ENCODE measurements at places on chromosomes 12 and 14. TPM values are rescaled to one million over a fixed set of nuclear protein-coding genes. Genes with fewer than 3 reads are reported as not detected.

GRCh38 chr12:10612984-10613348 is 443 bp downstream of the MAGOHB start:
- DNase-seq: no peak

DNA sequence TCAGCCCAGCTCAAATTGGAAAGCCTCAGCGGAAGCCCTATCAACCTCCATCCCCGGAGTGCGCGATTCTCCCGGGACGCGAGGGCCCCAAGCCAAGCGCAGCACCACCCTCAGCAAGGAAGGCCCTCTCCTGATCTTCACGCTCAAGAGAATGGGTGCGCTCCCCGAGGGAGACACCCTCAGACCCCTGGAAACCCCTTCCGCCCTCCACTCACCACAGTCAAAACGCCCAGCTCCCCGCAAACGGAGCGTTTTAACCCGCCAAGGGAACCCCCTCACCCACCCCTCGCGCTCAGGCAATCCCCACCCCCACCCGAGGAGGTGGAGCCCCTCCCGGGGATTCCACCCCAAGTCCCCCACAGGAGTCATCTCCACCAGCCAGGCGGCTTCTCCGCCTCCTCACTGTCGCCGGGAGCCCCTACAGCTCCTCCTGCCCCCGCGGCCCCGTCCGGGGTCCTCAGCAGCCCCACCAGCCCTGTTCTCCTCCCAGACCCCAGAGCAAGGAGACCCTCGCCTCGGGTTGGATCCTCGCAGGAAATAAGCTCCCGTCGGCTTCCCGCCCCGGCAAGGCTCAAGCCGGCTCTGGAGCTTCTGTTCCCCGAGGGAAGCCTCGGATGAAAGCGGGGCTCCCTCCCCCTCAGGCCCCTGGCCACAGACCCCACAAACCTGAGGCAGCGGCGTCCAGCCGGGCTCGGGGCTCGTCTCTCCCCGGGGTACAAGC is 507 bp downstream of the BAZ2A start:
- DNase-seq: peak; percentile 65

DNA sequence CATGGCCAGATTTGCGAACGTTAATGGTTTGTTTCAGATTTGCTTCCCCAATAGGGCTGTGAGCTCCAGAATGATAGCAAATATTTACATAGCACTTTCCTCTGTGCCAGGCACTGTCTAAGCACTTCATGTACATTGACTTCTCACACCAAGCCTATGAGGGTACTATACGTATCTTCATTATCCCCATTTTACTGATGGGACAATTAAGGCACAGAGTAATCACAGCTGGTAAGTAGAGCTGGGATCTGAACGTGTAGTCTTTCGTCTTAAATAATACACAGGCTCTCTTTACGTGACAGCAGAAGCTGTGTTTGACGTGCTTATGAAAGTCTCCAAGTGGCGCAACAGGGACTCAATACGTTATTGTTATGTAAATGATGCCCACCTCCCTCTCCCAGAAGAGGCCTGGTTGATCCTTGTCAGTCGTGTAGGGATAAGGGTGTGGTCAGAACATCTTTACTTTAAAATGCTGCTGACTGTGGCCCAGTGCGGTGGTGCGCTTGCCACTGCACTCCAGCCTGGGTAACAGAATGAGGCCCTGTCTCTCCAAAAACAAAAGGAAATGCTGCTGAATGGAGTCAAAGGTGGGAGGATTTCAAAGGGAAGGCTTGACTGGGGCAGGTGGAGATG is 66.3 kb upstream of the TCL1B start:
- no peak for DNase-seq

GRCh38 chr14:62943202-62943601 is 102.1 kb downstream of the KCNH5 start:
- DNase-seq: no peak

GRCh38 chr12:106249411-106250135 is 1.8 kb upstream of the CKAP4 start:
- peak; percentile 39 for DNase-seq

DNA sequence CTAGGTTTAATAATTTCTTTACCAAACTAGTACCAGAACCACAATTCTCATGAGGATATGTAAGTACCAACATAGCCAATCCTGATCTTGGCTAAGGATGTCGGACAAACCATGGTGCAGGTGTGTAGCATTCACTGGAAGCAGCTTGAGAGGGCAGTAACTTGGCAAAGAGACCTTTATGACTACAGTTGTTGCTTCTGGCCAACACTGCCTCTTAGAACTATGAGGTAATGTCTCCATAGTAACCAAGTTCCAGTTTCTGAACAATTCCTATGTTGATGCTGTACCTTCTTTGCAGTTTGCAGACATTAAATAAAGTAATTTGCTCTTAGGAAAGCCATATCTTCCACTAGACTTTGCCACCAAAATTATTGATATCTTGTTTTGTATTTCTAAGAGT is at the start of gene LMNTD1:
TSS of gene LMNTD1 (minus strand) at position 186 of the 400 bp plus-strand sequence. CDS start 324 bp downstream, outside the sequence.
- no peak for DNase-seq

GRCh38 chr14:32206552-32206951 is 3.5 kb upstream of the RNU6-8 start:
- no peak for DNase-seq

GRCh38 chr12:31714406-31715271 is 14.2 kb downstream of the AMN1 start:
- no peak for DNase-seq

GRCh38 chr12:117857632-117858612 is 110.9 kb downstream of the KSR2 start:
- DNase-seq: no peak

DNA sequence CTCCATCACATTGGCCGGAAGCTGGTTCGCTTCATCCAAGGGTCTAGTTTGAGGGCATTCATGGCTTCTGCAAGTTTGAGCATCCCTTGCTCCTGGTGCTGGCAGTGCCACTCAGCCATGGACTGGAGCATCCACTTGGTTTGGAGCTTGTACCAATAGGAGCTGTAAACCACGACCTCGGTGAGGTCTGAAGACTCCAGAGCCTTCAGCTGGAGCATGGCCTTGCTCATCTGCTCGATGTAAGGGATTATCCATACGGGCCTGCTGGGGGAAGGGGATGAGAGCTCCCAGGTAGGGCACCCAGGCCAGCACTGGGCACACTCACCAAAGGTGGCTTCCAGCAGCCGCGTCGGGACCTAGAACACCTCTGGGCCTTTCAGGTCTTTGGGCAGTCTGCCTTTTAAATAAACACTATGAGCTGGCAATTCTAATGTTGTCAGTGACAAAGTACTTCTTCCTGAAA is 13.5 kb downstream of the FOS start:
- DNase-seq: no peak

DNA sequence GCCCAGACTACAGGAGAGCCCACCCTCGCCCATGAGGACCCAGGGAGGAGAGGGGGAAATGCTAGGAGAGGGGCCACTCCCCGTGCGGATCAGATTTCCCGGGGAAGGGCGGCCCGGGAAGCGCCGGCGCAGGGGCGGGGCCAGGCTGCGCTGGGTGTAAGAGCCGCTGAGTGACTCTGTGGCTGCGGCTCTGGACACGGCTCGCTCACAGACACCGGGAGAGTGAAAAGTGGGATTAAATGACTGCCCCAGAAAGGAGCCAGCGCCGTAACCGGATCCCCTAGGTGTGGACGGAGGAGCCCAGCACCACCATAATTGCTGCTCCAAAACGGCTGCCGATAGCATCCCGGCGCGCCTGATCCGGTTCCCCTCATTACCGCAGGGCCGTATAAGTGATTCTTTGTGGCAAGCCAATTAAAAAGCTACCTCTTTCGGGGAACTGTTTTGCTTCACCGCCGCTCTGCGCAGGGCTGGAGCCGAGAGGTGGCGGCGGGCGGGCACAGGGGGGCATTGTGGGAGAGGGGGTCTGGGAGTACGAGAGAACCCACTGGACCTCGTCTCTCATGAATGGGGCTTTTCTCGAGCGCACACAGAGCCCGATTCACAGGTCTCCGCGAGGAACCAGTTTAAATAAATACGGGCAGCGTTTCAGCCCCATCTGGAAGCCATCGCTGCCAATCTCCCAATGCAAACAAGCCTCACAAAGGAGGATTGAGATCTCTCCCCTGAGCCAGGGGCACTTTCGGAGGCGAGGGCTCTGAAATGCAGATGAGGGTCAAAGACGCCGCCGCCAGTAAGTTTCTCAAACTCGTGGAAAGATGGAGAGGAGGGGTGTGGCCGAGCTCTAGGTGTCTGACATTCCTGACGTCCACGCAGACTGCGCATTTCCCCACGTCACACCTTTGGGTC is 2.5 kb downstream of the COL2A1 start:
- DNase-seq: peak; percentile 45

GRCh38 chr12:48980953-48981756 is 3.0 kb downstream of the WNT1 start:
- DNase-seq: peak; percentile 37

DNA sequence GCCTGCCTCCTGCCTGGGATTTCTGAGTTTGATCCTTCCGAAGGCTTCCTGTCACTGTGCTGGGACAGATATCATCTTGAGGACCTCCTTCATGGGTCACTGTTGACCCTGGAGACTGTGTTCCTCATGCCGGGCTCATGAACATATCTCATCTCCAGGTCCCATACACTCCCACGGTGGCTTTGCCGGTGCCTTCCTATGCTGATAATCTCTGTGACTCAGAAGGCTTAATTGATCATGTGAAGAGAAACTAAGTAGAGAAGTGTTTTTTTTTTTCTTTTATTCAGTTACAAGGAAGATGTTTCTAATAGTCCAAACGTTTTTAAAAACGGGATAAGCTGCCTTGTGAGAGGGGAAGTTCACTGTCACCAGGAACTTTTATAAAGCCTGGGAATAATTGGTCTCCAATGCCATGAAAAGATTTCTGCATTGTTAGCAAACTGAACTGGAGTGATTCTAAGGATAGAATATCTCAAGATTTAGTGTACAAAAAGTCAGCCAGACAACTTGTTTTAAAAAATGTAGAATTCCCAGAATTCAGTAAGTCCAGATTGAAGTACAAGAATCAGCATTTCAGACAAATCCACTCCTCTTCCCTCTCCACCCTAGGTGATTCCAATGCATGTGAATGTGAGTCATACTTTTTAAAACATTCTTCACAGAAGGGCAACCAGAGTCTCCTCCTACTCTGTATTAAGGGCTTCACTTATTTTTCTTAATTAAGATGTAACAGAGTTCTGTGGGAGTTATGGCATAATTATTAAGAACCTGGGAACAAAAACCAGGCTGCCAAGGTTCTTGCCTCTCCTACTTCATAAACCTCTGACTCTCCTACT is 139.8 kb upstream of the LGR5 start:
- DNase-seq: no peak

GRCh38 chr14:57573173-57573572 is 79.5 kb upstream of the CCDC198 start:
- DNase-seq: no peak

DNA sequence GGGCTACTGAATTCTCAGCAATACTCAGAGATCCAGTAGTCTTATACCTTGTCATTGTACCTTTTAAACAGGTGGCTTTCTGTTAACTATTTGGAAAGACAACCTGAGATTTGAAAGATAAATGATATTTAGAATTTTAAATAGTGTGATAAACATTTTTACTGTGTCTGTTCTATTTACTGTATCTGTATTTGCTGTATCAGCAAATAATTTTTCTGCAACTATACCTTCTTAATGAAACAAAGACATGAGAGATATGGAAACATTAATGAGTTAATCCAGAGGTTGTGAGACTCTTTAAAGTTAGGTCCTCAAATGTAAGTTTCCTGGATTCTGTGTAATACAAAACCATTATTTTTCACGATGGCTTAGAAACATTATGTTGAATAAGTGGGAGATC is 249.6 kb downstream of the CCDC59 start:
- no peak for DNase-seq

DNA sequence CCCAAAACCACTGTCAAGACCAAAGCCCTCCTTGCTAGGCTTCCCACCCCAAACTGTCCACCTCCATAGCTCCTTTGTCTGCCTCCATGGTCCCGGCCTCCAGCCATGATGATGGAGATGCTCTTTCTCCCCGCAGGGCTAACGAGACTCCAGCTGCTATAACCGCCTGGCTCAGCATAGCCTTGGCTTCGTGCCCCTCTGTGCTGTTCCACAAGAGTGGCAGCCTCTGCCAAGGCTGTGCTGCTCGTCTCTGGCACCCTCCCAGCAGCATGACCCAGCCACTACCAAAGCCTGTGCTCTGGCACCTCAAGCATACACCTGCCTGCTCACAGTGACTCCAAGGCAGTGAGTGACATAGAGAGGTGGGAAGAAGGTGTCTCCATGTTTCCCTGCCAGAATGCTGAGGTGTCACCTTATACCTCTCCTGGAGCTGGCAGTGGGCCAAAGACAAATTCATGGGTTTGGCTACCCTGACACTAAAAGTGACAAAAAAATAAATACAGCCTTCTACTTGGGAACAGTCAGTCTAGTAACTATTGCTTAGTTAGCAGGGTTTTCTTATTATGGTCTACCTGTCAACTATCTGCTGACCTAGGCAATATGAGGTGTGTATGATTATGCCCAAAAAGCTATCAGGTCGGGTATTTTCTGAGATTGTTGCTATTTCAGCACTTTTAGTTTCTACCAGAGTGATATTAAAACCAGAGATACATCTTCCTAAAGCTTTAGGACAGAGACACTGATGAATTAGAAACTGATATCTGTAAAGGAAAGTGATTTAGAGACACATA is 16.1 kb upstream of the KRT73 start:
- DNase-seq: peak; percentile 70

GRCh38 chr12:55938826-55939501 is 8.0 kb downstream of the DGKA start:
- DNase-seq: no peak

DNA sequence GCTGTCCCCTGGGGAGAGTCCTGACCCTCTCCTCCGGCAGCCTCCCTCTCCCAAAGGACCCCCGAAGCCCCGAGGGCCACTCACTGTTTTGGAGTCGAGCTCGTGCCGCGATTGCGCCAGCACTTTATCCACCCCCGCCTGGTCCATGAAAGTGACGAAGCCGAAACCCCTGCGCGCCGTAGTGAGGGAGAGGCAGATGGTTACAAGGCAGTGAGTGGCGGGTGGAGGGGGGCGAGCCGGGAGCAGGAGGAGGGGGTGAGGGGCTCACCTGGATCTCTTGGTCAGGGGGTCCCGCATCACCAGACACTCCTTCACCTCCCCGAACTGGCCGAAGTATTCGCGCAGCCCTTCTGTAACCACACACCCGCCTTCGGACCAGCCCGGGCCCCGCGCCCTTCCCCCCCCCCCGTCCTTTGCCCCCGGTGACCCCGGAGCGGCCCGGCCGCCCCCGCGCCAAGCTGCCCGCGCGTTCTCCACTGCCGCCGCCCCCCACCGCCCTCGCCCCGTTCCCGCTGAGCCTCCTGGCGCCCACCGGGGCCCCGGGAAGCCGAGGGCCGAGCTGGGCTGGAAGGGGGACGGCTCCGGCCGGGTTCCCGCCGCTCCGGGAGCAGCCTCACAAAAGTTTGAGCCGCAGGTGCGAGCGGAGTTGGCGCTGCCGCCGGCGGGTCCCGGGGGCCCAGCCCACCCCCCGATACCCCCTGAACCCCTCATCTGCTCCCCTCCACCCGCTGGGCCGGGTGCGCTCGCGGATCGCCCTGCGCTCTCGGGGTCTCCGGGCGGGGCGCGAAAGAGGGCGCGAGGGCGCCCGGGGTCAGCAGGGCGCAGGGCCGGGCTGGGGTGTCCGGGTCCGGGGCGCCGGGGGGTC is 808 bp downstream of the MSI1 start:
- DNase-seq: no peak

The SRSF5 gene
- total RNA-seq: 151 TPM

The RNASE3 gene
- total RNA-seq: 1.0 TPM

The VWF gene
- 5.7 TPM for total RNA-seq

The TMPRSS12 gene
- not detected for total RNA-seq

The MFAP5 gene
- not detected for total RNA-seq

The EMP1 gene
- total RNA-seq: 6.9 TPM

The LIMA1 gene
- 13.5 TPM for total RNA-seq

The A2ML1 gene
- total RNA-seq: not detected

The LIN7A gene
- total RNA-seq: 22.1 TPM

The CD63 gene
- total RNA-seq: 213 TPM

The STX2 gene
- total RNA-seq: 6.0 TPM

The CD163L1 gene
- 2.2 TPM for total RNA-seq

All from right lobe of liver (tissue), 6 donors.